ENCODE measurements at places on chromosomes 3 and 15. TPM values are rescaled to one million over a fixed set of nuclear protein-coding genes. Genes with fewer than 3 reads are reported as not detected.

DNA sequence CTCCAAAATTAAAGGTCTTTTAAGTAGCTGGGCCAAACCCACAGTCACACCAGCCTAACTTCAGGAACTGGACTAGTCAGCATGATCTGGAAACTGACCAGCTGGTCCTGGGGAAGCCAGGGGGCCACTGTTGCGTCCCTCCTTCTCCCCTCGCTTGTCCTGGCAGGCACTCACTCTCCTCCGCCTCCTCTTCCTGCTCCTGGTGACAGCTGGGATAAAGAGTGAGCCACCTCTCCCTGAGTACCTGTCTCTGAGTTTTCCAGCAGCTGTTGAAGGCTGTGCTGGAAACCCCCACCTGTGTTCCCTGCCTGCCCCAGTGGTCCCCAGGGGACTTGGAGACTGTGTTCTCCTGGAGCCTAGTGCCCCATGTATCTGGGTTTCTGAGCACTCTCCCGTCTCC is 56.0 kb downstream of the FGD5 start:
- H3K4me1 ChIP-seq = no peaks in the 10 kb centered on the region
- no peak for DNase-seq
- no peaks in the 10 kb centered on the region for H3K36me3 ChIP-seq
- no peak overlapping the region for H3K27ac ChIP-seq

KIF7 gene
- 14.0 TPM for total RNA-seq

DNA sequence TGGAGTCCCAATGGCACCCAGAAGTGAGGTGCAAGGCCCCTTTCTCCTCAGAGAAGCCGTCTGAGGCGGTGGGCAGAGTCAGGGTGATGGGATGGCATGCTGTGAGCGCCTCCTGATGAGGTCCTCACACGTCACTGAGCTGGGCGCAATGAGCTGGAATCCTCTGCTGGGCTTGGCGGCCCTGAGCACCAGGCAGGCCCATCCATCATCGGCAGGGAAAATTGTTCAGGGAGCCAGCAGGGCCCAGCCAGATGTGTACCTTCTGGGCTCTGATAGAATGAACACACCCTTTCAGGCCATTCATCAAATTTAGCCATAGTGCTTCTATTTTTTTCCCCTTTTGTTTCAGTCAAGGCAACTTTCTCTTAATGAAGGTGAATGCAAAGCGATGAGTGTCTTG is 43.7 kb downstream of the FAM3D start:
- H3K36me3 ChIP-seq = no peaks in the 10 kb centered on the region
- H3K27ac ChIP-seq = no peak overlapping the region
- H3K27me3 ChIP-seq = no peaks in the 10 kb centered on the region
- H3K4me3 ChIP-seq = no peak overlapping the region

GRCh38 chr3:148697306-148698189 is at the start of gene AGTR1:
AGTR1 (plus strand) TSS chr3:148697903; CDS start chr3:148741036, 43,133 bp downstream.
- H3K27ac ChIP-seq = no peak within 1 kb of the TSS
- peak within 1 kb of the TSS; percentile 50 for H3K4me3 ChIP-seq
- peaks cover 13% of the 10 kb centered on the region for H3K27me3 ChIP-seq
- DNase-seq = peak; percentile 23
- H3K4me1 ChIP-seq = no peaks in the 10 kb centered on the region

GRCh38 chr15:28165791-28166190 is 66.7 kb upstream of the OCA2 start:
- no peak overlapping the region for H3K27ac ChIP-seq
- no peaks in the 10 kb centered on the region for H3K27me3 ChIP-seq

- no peaks in the 10 kb centered on the region for H3K27me3 ChIP-seq
- H3K36me3 ChIP-seq = no peaks in the 10 kb centered on the region
- H3K27ac ChIP-seq = no peak overlapping the region
- no peak for DNase-seq
Measured at GRCh38 chr3:175729466-175729865, 870.3 kb downstream of the NAALADL2 start.

DNA sequence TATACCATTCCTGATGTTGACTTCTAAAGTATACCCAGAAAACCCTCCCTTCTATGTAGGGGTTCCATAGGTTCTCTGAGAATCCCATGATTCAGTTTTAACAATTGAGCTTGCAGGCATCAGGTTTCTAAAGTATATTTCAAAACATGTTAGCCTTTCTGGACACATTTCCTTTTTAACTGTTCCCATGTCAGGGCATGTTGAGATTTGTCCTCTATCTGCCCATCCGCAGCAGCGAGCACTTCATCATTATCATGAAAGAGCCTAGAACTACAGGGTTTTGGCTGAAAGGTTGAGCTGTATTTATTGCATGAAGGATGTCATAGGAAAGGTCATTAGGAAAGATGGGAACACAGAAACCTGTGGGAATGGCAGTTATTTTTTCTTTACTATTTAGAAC is 201.1 kb upstream of the BHLHE40 start:
- H3K4me3 ChIP-seq = no peak overlapping the region
- no peak for DNase-seq
- H3K36me3 ChIP-seq = no peaks in the 10 kb centered on the region
- no peaks in the 10 kb centered on the region for H3K27me3 ChIP-seq

DAG1 gene
- total RNA-seq = 138 TPM

DNA sequence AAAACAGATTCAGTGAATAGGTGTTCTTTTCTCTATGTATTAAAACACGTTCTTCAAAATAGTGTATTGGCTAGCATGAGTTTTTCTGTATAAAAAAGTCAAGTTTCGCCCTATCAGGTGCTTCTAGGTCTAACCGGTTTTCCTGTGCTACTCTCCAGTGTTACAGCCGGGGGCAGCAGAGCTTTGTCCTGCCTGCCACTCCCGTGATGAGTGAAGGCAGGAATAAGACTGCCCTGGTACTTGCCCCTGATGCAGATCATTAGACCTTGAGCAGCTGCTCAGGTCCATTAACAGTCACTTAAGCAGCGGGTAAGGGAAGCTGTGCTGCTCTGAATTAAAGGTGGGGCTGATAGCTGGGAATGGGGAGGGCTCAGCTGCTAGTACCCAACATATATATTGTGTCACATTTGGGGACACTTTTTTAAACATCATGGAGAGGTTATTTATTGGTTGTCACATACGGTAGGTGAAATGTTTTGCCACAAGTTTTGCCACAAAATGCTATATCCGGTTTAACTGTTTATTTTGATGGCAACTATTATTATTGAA is 1.3 kb upstream of the UNC13C start:
- H3K4me3 ChIP-seq = no peak overlapping the region
- H3K27me3 ChIP-seq = no peaks in the 10 kb centered on the region
- no peak overlapping the region for H3K27ac ChIP-seq
- H3K36me3 ChIP-seq = no peaks in the 10 kb centered on the region

- H3K36me3 ChIP-seq = no peaks in the 10 kb centered on the region
- H3K27ac ChIP-seq = no peak overlapping the region
- H3K27me3 ChIP-seq = no peaks in the 10 kb centered on the region
- no peak overlapping the region for H3K4me3 ChIP-seq
- no peaks in the 10 kb centered on the region for H3K4me1 ChIP-seq
- no peak for DNase-seq
Measured at GRCh38 chr3:26614006-26614685, 8.4 kb upstream of the LRRC3B start.

GRCh38 chr3:31819441-31819840 is 161.6 kb downstream of the OSBPL10 start:
- H3K36me3 ChIP-seq = no peaks in the 10 kb centered on the region
- H3K27me3 ChIP-seq = no peaks in the 10 kb centered on the region
- DNase-seq = no peak
- no peaks in the 10 kb centered on the region for H3K4me1 ChIP-seq

RARB gene
- total RNA-seq = 0.22 TPM

DNA sequence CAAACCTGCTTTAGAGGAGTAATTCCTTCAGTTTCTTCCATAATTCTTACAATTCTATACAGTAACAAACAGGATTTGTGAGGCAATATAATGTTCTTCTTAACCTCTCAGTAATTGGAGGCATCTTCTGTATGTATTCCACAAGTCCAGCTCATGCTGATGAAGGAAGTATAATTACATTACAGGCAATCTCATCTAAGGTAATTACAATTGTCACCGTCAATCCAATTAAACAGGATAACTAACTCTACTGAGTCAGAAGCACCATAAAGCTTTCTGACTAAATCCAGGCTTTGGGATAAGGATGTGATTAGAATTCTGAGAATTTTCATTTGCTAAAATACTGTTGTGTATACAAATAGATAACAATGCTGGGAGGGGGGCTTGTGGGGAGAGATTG is 115.2 kb upstream of the SEMA6D start:
- DNase-seq = no peak
- H3K4me1 ChIP-seq = no peaks in the 10 kb centered on the region
- H3K36me3 ChIP-seq = no peaks in the 10 kb centered on the region
- H3K27me3 ChIP-seq = no peaks in the 10 kb centered on the region

BCL2A1 gene
- total RNA-seq = not detected

DNA sequence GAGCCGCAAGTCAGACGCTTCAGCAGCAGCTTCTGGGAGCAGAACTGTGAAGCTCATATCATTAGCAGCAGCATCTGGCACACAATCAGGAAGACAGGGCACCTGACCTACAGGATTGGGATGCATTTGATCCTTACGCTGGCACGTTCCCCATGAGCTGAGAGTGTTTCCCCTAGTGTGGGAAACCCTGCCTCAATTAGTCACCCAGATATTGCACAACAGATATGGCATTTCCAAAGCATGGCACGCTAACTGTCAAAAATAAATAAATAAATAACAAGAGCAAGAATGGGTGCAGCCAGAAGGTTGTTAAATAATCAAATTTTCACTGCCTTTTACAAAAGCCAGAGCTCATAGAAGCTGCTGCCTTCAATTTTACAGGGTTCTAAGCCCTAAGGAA is 189.6 kb upstream of the THBS1 start:
- no peak overlapping the region for H3K27ac ChIP-seq
- H3K27me3 ChIP-seq = no peaks in the 10 kb centered on the region
- H3K36me3 ChIP-seq = no peaks in the 10 kb centered on the region
- H3K4me1 ChIP-seq = no peaks in the 10 kb centered on the region
- no peak for DNase-seq

DNA sequence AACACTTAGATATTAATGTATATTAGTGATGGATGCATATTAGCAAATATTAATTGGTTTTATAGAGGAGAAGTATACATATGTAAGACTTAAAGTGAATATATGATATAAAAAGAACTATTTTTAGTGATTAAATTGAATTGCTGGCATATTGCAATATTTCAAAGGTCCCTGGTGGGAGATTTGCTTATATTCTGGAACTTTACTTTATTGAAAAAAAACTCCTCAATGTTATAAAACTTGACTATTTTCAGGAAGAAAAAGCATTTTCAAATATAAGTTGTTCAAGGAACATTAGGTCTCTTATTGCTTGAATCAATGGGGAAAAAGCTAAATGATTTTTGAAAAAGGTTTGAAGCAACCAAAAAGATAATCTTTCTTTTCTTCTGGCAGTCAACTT is 21.4 kb upstream of the OTOL1 start:
- no peak for DNase-seq
- no peak overlapping the region for H3K27ac ChIP-seq
- H3K27me3 ChIP-seq = no peaks in the 10 kb centered on the region
- no peak overlapping the region for H3K4me3 ChIP-seq
- H3K4me1 ChIP-seq = no peaks in the 10 kb centered on the region
- no peaks in the 10 kb centered on the region for H3K36me3 ChIP-seq

Data from H1 (cell line).